ENCODE measurements at places on chromosomes 6 and 20.

GRCh38 chr6:167501831-167502385 is 177.0 kb downstream of the TTLL2 start:
- DNase-seq: no peak

DNA sequence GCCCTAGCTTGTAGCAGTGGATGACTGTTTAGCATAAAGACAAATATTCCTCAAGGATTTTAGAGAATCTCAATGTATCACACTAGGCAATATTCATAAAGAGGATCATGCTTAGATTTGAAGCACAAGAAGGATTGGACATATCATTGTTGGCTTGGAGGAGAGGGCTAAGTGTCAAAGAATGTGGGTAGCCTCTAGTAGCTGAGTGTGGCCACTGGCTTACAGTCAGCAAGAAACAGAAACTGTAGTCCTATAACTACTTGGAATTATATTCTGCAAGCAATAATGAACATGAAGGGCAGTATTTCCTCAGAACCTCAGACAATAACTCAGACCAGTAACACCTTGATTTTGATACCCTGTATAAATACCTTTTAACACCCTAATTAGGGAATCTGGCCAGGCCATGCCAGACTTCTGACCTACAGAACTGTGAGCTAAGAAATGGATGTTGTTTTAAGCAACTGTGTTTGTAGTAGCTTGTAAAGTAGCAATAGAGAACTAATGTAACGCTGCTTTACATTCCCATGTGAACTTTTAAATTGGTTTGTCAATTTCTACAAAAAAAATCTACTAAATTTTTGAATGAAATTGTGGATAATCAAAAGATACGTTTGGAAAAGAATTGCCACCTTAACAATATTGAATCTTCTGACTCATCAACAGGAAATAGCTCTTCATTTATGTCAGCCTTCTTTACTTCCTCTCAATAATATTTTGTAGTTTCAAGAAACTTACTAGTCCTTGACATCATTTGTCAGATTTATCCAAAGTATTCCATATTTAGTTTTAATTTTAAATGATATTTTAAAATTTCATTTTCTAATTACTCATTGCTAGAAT is 65.2 kb upstream of the RSPO3 start:
- no peak for DNase-seq

DNA sequence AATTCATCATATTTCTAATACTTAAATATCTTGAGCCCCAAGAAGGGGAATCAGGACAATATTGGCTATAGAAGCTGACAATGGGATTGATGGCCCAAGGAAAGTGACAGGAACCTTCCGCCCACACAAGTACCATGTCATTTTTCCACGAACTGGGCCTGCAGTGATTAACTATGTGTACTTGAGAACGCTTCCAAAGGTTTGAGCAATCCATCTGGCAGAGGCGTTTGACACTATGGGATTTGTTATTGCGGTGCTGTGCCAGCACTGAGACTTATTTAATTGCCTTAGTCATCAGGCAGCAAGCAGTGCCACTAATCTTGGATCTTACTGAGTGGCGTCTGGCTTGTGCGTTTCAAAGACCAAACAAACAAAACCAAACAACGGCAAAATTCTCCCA is 135.6 kb upstream of the UST start:
- no peak for DNase-seq

DNA sequence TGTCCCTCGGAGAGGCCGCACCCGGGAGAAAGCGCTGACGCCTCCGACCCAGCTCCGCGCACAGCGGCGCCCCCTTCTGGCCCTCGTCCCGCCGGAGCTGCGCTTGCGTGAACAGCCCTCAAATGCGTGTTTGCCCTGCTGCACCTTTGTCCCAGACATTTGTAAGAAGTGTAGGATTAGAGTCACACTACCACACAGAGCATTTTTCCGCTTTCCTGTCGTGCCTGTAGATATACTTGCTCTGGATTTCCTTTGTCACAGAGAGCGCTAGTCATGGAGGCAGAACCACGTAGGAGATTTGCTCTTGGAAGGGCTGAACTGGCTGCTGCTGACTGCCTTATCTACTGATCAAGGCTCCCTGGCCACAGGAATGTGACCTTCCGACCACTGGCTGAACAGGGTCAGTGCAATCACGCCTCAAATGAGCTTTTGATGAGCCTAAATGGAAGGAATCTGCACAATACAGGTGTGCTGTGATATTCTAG is 62.3 kb downstream of the PAX1 start:
- DNase-seq: no peak

DNA sequence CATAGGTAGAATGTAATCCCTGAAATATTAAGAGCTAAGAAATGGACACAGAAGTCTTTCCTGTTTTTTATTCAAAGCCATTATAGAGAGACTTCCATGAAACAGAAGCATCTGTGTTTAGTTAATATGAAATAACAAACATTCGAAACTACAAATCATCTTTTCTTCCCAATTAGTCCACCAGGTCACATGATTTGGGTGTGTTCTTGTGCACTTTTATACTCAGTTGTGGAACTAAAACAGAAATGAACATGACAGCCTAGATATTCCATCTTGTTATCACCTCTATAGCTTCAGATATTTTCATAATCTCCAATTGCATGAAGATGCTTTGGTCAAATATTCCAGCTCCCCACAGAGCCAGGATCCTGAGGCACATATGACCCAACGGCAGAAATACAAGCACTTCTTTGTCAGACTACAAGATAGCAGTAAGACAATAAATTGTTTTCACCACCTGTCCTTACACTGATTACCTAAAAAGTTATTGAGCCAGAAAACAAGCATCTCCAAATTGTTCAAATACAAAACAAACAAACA is 116.8 kb upstream of the BEND6 start:
- no peak for DNase-seq

GRCh38 chr6:142918339-142919042 is 26.5 kb downstream of the HIVEP2 start:
- DNase-seq: no peak

GRCh38 chr6:86934365-86934764 is 3.0 kb upstream of the HTR1E start:
- no peak for DNase-seq

- no peak for DNase-seq
Observed at GRCh38 chr20:5146871-5147592, 20.2 kb downstream of the CDS2 start.

DNA sequence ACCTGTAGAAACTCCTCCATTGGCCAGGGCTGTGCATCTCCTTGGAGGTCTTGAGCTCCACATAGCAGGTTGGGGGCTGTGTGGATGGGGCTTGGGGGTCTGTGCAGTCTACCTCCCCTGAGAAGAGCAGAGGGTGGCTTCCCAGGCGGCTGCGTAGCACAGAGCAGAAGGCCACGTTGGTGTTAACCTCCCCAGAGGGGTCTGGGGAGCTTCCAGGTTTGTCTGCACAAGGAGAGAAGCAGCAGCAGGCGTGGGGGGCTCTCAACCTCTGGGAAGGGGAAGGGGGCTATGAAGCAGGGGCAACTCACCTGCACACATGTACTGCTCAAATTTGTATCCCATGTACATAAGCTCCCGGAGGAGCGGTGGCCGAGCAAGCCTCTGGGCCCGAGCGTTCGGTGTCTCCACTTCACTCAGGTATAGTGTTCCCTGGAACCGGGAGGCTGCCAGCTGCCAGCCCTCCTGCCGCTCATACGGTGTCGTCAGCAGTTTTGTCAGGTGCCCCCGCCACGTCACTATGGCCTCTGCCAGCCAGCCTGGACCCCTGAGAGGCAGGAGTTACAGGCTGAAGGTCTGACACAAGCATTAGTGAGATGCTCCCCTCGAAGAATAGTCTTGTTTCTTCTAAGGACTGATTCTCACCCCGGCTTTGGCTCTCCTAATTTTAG is 1.2 kb downstream of the DXO start:
- DNase-seq: no peak

- no peak for DNase-seq
Observed at GRCh38 chr6:134165561-134166201, 113.3 kb upstream of the SLC2A12 start.

- DNase-seq: no peak
Observed at GRCh38 chr20:51189814-51190782, 167.2 kb upstream of the KCNG1 start.

DNA sequence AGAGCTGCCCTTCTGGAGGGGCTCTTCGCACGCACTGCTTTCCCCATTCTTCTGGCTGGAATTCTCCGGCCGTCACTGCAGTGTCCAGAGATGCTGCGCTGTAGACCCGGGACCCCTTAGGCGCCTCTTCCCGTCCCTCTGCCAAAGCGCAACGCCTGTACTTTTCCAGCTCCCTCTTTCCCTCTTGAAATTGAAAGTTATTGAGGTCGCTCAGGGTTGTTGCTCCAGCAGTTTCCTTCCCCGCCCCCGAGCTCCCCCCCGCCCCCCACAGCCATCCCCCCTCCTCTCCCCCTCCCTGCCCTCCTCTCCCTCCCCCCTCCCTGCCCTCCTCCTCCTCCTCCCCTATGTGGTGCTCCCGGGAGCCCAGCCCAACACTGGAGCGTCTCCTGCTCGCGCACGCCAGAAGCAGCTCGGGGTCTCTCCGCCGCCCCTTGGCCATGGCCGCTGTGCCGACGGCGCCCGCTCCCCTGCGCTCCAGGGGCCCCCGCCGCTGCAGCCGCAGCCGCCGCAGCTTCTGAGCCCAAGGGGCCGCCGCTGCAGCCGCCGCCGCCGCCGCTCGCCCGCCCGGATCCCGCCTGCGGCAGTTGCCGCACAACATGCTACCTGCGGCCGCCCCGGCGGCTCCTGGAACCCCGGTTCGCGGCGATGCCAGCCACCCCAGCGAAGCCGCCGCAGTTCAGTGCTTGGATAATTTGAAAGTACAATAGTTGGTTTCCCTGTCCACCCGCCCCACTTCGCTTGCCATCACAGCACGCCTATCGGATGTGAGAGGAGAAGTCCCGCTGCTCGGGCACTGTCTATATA is at the start of gene RSPO3:
RSPO3 (plus strand) TSS at position 374 of the 804 bp plus-strand sequence. CDS start 522 bp downstream, outside the sequence.
- DNase-seq: no peak

DNA sequence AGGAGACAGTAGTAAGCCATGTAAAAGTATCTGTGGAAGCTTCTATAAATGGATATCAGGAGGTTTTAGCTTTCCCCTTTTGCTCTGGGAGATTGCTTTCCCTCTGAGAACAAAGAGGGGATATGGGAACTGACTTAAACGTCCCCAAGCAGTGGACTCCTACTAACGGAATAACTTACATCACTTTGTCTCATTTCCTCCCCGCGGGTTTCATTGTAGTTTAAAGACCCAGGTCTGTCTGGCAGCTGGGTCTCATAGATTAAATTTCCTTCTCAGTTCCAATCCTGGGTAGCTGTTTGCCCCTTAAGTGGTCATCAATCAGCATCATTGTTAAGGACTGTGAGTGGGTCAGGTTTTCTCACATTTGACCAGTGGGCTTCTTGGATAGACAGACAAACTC is 68.7 kb downstream of the PLAGL1 start:
- DNase-seq: no peak

GRCh38 chr6:27839626-27840475 is 72.3 kb downstream of the OR2B2 start:
- DNase-seq: peak; percentile 67

GRCh38 chr6:33202799-33203198 is 1.7 kb upstream of the HSD17B8 start:
- DNase-seq: no peak

DNA sequence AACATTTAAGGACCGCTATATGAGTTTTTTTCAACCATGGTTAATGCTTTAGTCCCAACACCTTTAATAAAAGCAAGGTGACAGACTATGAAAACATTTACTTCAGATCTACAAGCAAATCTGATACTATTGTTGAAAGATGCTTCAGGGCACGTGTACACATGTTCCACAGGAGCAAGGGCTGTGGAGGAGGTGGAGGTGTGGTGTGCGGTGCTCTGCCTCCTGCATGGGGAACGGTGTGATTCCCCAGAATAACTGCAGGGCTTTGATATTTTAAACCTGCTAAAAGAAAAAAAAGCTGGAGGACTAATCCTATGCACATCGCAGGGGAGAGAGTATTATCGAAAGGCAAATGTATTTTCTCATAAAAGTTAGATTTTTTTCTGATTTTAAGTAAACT is 188.1 kb upstream of the CEP162 start:
- no peak for DNase-seq

- DNase-seq: no peak
Observed at GRCh38 chr6:169891421-169891820, 140.0 kb downstream of the ERMARD start.

GRCh38 chr20:1831096-1831495 is 64.1 kb upstream of the SIRPA start:
- no peak for DNase-seq

DNA sequence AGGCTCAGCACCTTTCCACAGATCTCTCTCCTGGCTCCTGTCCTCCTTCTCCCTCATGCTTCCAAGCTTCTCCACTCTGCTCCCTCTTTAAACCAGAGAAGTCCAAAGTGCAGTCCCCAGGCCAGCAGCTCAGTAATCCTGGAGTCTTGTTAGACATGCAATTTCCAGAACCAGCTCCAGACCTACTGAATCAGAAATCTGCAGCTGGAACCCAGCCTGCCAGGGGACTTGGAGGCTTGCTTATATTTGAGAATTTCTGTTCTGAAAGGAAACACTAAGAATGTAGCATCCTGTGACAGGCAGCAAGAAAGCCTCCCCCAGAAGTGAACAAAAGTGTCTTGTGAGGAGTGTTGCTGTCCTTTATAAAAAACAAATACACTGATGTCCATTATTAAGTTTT is 438.1 kb downstream of the BCKDHB start:
- DNase-seq: no peak

DNA sequence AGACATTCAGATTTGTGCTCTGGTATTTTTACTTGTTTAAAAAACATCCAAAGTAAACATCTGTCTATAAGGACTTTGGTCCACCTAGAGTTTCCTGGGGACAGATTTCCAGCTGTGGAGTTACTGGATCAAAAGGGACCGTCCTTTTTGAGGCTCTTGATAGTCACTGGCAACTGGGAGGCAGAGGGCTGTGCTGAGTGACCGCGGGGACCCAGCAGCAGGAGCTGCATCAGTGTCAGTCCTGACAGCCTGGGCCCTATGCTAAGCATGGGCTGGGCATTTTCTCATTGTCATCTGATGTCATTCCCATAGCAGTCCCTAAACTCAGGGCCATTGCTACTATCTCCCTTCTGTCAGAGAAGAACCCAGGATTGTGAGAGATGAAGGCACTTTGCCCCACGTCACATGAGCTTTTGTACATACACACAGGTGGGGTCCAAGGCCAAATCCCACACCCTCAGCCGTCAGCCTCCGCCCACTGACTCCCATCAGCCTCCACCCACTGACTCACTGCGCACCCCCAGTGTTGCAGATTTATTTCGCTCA is 293.8 kb downstream of the TAF4 start:
- DNase-seq: no peak

DNA sequence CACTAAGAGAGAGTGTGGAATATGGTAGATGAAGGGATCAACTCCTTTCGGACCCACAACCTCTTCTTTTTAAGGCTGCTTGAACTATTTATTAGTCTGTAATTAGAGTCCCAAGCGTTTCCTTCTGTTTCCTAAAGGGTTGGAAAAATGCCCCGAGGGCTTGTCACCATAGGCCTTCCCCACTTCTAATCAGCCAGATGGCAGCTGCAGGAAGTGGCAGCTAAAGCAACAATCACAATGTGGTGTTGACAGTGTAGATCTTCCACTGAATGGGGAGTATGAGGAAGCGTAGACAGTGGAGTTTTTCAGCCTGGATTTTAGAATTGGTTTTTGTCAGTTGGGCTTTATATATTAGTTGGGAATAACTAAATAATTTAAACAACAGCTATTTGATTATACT is 40.6 kb downstream of the SLC35D3 start:
- DNase-seq: no peak

- DNase-seq: no peak
Observed at GRCh38 chr6:3405679-3406078, 51.2 kb downstream of the SLC22A23 start.

- no peak for DNase-seq
Observed at GRCh38 chr6:99821164-99821563, 172.9 kb downstream of the MCHR2 start.

- no peak for DNase-seq
Observed at GRCh38 chr6:3036861-3037637, 31.2 kb upstream of the RIPK1 start.

- no peak for DNase-seq
Observed at GRCh38 chr20:38152621-38153221, 12.3 kb downstream of the TGM2 start.

Data from fibroblast of skin of left quadriceps (primary cell).